ENCODE measurements at places on chromosomes 11 and 22.

- no peak for DNase-seq
These were observed 1.4 kb upstream of the SERPINH1 start for GRCh38 chr11:75560644-75561043.

DNA sequence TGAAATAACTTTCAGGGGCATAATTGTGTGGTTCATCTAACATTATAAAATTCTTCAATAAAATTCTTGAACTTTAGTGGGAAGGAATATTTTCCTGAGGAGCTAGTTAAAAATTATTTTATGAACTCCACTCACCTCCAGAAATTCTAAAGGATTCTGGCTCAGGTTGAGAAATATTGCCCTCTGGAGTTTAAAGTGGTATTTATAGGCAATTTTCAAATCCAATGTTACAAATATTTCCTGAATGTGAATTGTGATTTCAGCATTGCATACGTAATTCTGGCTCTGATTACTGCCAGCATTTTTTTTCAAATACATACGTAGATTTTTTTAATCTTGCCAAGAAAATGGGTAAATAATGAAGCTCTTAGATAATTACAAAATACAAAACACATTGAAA is 598.2 kb upstream of the ANO3 start:
- DNase-seq = no peak

- no peak for DNase-seq
These were observed 12.5 kb downstream of the MAML2 start for GRCh38 chr11:96330511-96330859.

DNA sequence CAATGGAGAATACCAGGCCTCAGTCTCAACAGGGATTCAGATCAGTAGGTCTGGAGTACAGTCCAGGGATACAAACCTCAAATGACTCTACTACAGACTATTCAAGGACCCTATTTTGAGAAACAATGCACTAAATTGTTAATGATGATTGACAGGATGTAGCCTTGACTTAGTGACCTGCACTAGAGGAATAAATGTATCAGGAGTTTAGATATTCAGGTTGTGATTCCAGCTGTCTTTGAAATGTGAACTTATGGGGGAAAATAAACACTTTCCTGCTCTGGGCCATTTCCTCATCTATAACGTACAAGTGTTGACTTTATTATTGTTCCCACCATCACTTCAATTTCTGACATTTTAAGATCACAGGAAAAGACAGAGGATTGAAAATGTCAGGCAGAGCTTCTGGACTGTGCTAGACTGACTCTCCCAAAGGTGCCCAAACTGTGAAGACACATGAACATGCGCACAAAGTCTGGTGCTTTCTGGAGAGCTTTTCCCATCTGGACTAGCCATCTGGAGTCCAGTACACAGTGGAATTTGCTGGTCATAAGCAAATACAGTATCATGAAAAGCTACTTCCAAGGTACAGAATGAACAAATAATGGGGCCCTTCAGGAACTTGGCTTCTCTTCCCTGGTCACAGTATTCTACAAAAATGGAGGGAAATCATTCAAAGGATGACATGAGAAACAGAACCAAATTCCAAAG is 110.4 kb downstream of the USP35 start:
- no peak for DNase-seq

DNA sequence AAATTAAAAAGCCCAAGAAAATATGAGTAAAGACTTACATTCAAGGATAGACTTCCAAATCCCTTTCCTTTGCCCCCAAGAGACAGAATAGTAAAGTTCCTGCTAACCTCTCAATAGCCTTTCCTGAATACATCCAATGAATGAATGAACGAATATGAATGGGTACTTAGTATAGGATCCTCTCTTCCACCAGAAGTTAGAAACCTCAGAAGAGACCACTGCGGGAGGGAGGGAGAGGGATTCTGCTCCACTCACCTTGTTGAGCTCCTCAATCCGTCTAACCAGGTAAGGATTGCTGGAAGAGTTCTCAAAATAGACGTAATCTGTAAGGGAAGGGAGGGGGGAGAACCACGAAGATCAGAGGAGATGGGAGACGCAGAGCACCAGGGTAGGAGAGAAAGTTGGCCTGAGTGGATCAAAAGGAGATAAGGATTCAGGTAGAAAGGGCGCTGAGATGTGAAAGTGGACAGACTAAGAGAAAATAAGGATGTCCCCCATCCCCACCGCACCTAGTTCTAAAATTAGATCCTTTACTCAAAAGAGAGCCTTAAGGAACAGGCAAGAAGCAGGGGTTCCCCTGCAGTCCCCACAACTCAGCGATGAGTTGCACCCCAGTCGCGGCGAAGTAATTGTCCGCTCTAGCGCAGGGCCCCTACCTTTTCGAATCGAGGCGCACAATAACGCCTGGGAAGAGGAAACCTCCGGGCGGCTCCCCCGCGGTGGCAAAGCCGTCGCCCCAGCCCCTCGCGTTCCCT is 1.1 kb downstream of the MTA2 start:
- DNase-seq = no peak

- DNase-seq = no peak
These were observed 42.9 kb downstream of the TPBGL start for GRCh38 chr11:75283391-75283931.

GRCh38 chr11:2539371-2540222 is 94.8 kb downstream of the KCNQ1 start:
- DNase-seq = no peak

- no peak for DNase-seq
These were observed 12.5 kb downstream of the LRP4 start for GRCh38 chr11:46905806-46906205.

DNA sequence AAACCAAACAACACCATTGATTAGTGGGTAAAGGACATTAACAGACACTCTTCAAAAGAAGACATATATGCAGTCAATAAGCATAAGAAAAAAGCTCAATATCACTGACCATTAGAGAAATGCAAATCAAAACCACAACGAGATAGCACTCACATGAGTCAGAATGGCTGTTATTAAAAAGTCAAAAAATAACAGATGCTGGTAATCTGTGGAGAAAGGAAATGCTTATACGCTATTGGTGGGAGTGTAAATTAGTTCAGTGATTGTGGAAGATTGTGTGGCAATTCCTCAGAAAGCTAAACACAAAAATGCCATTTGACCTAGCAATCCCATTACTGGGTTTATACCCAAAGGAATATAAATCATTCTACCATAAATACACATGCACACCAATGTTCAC is 182.6 kb downstream of the TRPC6 start:
- no peak for DNase-seq

DNA sequence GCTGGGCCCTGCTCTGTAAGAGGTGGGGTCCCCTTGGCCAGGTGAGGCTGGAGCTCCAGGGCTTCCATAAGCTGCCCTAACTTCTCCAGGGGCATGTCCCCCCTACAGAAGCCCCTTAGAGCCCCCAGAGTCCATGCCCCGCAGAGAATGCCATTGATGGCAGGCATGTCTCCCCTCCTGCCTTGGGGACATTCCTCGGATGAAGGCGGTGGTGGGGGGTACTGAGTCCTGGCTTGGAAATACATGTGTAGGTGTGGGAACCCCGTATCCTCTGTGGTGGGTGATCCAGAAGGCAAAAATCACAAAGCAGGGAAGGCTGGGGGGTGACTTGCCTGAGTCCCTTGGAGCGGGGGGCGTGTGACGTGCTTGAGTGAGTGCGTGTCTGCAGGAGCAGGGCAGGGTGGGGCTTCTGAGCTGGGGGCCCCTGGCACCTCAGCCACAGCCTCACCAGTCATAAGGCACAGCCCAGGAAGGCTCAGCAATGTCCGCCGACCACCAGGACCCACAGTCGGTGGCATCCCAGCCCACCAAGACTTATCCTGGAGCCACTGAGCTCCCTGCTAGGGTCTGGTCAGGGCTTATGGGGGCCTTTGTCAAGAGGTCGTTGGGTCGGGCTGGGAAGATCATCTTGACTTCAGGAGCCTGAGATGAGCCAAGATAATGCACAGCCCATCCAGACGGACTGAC is 69.8 kb upstream of the KCNQ1OT1 start:
- DNase-seq = no peak

DNA sequence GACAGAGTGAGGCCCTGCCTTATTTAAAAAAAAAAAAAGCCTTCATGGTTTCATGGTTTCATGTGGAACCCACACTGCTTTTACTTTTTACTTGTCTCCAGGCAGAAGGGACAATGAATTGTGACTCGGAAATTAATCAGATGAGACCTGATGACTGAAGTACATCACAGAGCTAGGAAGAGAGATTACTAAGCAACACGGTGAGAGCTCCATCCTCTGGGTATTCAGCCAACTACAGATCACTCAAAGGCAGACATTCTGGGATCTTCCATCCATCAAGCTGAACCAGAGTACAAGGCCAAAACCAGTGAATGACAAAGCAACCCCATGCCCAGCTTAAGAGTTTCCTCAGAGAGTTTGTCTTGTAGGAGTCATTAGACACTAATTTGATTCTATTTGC is 433.2 kb downstream of the SOX6 start:
- DNase-seq = no peak

- no peak for DNase-seq
These were observed 48.5 kb downstream of the FAM168A start for GRCh38 chr11:73549376-73549775.

DNA sequence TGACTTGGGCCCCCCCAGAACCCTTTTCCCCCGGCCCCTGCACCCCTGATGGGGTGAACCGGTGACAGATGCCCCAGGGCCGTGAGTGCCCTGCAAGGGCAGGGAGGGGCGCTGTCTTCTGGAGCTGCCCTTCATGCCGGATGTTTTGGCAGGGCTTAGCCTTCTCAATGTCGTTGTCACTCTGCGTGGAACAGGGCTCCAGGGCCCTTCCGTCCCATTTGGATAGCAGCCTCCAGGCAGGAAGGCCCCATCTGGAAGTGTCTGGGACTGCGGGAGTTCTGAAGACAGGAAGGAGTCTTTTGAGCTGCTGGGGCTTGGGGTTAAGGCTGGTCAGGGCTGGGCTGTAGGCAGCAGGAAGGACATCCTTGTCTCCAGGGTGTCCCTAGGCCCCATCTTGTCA is 4.6 kb downstream of the FRMD8 start:
- DNase-seq = no peak

DNA sequence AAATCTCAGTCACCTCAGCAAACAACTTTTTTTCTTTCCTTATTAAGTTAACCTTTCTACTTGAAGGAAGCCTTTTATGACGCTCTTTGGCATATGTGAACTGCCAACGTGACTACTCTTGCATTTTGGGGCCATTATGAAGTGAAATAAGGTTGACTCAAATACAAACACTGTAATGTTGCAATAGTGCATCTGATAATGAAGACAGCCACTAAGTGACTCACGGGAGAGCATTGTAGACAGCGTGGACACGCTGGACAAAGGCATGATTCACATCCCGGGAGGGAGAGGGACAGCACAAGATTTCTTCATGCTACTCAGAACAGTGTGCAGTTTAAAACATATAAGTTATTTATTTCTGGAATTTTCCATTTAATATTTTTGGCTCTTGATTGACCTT is 560.8 kb downstream of the ETS1 start:
- DNase-seq = no peak

DNA sequence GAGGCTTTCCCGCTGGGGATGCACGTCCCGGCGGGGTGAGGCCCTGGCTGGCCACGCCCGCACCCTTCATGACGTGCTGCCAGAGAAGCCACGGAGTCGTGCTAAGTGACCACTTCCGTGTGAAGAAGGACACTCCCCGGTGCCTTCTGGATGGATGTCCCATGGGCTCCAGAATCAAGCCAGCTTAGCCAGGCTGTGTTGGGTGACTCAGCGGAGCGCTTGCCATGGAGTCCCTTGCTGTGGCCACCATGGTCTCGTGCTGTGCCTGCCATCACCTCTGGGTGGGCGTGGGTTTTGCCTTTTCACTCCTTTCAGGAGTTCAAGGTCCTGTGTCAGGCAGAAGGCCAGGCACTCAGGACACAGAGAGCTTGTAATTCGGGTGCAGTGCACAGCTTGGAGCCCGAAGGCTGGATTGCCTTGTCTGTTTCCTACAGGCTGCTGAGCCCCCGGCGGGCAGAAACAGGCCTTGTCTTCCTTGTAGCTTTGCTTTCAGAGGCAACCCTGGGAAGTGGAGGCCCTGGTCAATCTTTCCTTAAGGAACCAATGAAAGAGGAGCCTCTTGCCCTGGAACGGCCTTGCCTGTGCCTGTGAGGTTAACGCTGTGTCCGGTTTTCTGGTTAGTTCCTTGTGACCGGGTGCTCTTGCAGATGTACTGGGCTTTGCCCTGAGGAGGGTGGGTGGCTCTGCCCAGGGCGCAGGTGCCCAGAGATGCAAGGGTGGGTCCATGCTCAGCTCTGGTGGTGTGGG is 268.6 kb downstream of the TBC1D22A start:
- DNase-seq = no peak

GRCh38 chr11:34168642-34169420 is 63.4 kb downstream of the NAT10 start:
- DNase-seq = no peak

DNA sequence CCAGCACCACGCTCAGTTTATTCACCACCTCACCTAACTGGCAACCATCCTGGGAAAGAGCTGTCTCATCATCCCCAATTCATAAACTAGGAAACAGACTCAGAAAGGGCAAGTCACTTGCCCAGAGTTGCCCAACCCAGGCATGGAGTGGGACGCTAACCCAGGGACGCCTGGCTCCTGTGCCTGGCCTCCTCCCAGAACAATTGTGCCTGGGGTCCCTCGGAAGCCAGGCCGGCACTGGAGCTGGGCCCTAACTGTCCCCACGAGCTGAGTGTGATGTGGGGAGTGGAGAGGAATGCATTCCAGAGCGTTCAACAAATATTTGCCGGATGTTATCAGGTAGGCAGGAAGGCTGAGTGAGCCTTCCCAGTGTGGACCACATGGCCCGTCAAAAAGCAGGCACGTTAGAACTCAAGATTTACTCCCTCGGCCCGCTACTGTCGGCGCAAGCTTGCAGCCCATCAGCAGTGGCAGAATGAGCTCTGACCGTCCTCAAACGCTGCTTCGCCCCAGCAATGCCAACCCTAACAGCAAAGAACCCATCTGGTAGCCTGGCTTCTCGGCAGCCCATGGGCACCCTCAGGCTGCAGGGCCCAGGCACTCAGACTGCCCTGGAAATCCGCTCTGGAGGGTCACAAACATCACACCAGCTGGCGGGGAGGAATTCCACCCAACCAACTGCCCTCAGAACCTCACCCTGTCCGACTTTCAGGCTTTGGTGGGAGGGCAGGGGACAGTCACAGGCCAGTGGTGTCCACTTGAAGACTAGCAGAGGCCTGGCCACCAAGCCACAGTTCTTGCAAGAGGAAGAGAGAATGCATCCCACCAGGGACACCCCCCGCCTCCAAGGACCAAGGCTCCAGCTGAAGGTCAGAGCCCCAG is 35.6 kb downstream of the MYH9 start:
- DNase-seq = no peak

- no peak for DNase-seq
These were observed 135.6 kb downstream of the ST3GAL4 start for GRCh38 chr11:126491092-126491491.

Data from B cell (primary cell).